ENCODE measurements at places on chromosomes 5 and 9.

DNA sequence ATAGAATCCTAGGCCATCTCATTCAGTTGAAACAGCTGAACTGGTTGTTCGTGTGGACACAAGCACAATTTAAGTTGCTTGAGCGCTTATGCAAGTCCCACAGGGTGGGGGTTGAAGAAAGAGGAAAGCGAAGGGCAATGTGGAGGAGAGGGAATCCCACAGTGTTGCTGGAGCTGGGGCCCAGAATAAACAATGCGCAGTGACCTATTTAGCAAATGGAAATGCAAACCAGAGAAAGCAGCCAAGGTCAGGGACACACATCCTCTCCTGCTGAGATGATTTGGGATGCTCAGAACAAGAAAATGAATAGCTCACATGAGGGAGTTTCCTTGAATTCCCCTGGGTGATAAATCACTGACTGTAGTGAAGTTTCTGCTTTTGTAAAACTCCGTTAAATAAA lies 838.3 kb downstream of the TLE4 start:
- DNase-seq: no peak

DNA sequence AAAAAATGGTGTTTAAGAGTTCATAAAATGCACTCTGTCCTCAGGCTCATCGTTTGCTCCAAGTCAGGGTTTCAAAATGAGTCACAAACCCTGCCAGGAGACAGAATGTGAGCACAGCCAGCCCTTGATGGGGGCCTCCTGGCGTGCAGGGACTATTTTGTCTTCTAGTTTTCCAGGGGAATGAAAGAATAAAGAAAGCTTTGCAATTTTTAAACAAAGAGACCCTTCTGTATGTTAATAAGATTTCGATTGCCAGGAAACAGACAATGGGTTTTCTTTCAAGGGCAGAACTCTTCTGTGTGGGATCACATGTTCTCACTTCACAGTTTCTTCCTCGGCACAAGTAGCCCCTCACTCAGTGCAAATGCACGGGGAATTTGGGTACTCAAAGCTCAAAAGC lies 121.4 kb upstream of the C6 start:
- DNase-seq: no peak

DNA sequence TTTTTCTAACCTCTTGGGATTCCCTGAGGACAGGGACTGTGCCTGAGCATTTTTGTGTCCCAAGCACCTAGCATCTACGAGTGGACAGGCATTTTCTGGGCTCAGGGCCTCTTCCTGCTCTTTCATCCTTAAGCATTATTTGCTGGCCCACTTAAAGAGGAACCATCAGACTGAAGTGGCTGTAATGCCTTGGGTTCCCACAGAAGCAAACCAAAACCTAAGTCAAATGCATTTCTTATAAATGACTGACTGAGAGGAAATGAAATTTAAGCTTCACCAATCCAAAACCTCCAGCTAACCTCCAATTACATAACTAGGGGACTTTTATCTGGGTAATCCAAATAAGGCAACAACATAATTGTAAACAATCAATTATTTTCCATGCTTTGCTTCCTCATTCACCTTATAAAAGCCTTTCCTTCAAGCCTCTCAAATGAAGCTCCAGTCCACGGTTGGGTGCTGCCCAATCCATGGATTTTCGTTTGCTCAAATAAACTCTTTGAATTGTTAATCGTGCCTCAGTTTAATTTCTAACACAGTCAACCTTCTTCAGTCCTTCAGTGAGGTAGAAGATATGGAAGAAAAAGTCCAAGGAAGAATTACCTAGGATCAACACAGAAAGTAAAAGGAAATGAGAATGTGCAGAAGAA lies 25.3 kb upstream of the SLC31A2 start:
- no peak for DNase-seq

GRCh38 chr9:11506980-11507379 lies 894.2 kb upstream of the PTPRD start:
- DNase-seq: no peak

- DNase-seq: no peak
Observed at GRCh38 chr5:144141585-144141984, 28.9 kb downstream of the YIPF5 start.

- no peak for DNase-seq
Observed at GRCh38 chr9:15187589-15187988, 119.4 kb downstream of the TTC39B start.

DNA sequence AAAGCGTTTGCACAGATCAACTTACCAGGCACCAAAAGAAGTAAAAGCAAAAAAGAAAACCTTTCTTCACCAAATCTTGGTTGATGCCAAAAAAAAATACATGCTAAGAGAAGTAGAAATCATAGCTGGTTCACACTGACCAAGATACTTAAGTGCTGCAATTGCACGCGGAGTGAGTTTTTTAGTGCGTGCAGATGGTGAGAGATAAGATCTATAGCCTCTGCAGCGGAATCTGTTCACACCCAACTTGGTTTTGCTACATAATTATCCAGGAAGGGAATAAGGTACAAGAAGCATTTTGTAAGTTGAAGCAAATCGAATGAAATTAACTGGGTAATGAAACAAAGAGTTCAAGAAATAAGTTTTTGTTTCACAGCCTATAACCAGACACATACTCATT lies 36.4 kb upstream of the CCDC152 start:
- no peak for DNase-seq

DNA sequence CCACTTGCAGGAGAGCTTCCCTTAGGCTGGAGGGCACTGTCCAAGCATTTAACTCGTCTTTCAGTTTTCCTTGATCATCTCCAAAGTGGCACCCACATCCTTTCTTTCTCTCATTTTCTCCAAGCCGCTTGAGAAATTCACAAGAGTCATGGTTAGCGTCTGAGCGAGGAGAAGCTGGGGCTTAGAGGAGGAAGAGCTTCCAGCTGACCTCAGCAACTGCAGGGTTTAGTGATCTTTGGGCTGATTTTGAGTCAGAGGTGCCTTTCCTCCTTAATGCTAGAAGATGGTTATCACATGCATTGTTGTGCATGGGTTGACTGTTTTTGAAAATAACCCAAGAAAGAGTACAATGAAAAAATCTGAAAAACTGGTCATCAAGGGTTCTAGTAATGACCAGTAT lies 134.7 kb downstream of the GADD45G start:
- no peak for DNase-seq

- DNase-seq: no peak
Observed at GRCh38 chr9:111050819-111051218, 12.5 kb upstream of the LPAR1 start.

GRCh38 chr9:124390794-124391658 lies 24.2 kb downstream of the PSMB7 start:
- no peak for DNase-seq

DNA sequence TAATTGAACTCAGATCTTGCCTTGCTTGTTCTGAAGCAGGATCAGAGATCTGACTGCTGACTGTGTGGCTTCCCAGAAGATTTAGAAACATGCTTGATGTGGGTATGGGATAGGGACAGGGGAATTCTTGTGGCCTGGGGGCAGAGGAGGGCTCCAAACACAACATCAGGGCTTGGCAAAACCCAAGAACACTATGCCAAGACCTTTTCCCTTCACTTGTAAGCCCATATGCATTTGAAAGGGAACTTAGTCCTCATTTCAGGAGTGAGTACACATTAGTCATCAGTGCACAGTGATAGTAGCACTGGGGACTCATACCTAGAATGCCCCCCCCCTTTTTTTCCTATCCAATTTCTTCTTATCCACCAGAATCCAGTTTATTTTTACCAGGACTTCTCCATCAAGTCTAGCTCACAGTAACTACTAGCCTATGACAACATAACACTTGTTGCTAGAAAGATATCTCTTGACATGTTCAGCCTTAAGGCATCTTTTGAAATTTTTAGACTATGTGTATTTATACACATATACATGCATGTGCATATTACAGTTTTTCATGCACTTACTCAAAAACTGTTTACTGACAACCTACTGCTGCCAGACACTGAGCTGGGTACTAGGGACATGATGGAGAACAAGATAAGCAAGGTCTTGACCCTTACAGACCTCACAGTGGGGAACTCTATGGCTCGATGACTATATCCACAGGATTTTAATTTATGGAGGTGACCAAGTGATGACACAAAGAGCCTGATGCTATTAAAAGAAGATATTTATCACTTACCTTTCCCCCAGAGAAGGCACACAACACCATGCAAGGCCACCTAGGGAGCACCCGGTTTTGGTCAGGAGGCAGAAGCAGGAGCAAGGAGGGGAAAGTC lies 158.3 kb upstream of the MAP3K1 start:
- no peak for DNase-seq

GRCh38 chr5:5155617-5156016 lies 15.5 kb downstream of the ADAMTS16 start:
- DNase-seq: no peak

- no peak for DNase-seq
Observed at GRCh38 chr5:62424763-62425162, 12.2 kb downstream of the IPO11 start.

DNA sequence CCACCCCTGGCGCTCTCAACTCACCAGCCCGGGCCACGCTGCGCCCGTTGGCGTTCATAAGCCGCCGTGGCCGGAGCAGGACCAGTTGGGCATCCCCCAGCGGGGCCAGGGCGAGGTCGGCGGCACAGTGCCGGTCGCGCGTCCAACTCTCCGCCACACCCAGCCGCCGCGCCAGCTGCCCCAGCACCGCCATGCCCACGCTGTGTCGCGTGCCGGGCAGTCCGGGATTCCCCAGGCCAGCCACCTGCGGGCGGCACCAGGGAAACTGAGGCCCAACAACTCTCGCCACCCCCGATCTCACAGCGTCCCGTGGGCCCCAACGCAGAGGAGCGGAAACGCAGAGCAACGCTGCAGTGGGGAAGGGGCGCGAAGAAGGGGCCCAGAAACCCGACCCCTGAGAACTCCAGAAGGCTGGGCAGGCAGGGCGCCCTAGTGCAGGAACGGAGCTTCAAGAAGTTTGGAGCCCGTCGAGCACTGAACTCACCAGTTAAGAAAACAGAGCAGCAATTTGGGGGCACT lies 453 bp downstream of the PTRH1 start:
- DNase-seq: no peak

- DNase-seq: no peak
Observed at GRCh38 chr9:116369706-116370105, 216.1 kb downstream of the PAPPA start.

- DNase-seq: no peak
Observed at GRCh38 chr9:96152550-96152949, 149.4 kb downstream of the HSD17B3 start.

- DNase-seq: no peak
Observed at GRCh38 chr9:128393970-128394369, 22.8 kb downstream of the URM1 start.

GRCh38 chr9:114555696-114556095 lies 31.9 kb upstream of the ATP6V1G1 start:
- no peak for DNase-seq

GRCh38 chr9:98545021-98545420 lies 163.7 kb downstream of the GABBR2 start:
- DNase-seq: no peak

DNA sequence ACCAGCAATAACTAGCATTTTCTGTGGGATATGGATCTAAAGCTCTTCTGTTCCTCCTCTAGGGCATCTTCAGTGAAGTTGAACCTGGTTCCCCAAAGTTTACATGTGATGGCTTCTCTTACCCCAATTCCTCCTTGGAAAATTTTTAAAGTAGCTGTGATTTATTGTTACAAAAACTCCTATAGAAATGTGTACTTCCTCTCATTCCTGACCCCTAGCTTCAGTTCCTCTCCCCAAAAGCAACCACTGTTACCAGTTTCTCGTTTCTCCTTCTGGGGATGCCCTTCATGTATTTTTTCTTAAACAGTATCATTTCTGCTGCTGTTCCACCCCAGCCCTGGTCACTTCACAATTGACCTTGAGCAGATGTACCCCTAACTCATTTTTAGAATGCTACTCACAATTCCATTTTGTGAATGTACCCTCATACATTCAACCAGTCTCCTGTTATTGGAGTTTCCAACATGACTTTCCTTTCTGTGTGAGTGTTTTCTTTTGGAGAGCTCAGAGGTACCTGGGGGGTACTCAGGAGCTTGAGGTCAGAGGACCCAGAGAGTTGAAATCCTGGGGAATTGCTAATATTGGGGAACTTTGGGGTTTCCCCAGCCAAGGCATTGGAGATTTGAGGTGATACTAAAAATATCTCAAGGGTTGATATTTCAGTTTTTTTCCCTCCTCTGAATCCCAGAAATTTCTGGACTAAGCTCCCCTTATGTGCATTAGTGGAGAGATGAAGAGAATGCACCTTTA lies 18.6 kb upstream of the GLRX start:
- DNase-seq: no peak

DNA sequence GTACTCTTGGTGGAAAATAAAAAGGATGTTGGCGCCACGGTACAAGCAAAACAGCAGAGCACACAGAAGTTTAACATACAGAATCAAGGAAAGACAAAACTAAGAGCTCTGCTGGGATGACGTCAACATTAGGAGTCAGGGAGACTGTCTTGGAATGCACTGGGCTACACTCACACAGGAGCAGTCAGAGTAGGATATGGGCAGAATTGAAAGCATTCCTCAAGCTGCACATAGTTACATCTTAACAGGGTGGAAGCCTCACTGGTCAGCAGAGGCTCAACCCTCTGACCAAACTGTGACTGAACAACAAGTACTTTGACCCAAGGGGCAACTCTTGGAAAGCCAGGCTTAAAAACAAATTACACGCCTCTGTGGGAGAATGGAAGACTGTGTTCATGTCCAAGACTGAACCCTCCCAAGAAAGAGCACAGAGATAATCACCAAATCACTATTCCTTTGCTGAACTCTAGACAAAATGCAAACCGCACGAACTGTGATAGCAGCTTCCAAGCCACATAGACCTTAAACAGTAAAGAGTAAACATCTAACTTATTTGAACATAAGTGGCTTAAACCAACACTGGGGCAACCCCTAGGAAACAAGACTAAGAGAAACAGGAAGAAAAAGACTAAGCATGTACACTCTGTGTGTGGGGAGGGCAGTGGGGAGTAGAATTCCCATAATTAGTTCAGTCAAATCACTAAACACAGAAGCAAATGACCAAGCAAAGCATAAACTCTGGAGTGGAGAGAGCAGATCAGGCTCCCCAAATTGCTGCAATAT lies 772.7 kb downstream of the PRELID2 start:
- no peak for DNase-seq

DNA sequence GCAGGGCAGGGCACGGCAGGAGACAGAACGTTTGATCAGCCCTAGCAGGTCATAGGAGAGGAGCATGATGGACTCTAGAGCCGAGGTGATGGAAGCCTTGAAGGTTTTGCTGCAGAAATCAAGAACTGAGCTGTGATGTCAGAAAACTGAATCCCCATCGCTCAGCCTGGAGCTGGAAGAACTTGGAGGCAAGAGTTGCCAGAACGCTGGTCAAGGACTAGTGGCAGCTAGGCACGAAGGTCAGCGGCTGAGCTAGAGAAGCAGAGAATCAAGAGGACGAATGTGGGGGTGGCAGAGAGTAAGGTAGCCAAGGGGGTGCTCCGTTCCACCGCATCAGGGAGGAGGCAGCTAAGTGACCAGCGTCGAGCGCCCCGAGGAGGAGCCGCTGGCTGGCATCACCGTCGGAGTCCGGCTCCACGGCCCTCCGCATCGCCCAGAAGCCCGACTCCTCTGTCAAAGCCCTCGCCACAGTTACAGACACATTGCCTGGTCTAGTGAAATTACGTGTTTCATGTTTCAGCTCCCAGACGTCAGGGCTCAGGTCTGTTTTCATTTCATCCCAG lies 1.2 kb upstream of the GALNT10 start:
- DNase-seq: no peak

Data from GM18507 (cell line).